D341Med (cell line): ENCODE measurements at places on chromosomes 12 and 14.

- DNase-seq = no peak
These were observed 582 bp downstream of the LRRIQ1 start for GRCh38 chr12:85036733-85037132.

GRCh38 chr12:6952863-6953441 is 1.8 kb downstream of the PTPN6 start:
- DNase-seq = no peak

GRCh38 chr12:2076196-2076570 is 23.4 kb downstream of the CACNA1C start:
- DNase-seq = no peak

GRCh38 chr12:123705935-123706334 is 6.2 kb upstream of the ATP6V0A2 start:
- no peak for DNase-seq

DNA sequence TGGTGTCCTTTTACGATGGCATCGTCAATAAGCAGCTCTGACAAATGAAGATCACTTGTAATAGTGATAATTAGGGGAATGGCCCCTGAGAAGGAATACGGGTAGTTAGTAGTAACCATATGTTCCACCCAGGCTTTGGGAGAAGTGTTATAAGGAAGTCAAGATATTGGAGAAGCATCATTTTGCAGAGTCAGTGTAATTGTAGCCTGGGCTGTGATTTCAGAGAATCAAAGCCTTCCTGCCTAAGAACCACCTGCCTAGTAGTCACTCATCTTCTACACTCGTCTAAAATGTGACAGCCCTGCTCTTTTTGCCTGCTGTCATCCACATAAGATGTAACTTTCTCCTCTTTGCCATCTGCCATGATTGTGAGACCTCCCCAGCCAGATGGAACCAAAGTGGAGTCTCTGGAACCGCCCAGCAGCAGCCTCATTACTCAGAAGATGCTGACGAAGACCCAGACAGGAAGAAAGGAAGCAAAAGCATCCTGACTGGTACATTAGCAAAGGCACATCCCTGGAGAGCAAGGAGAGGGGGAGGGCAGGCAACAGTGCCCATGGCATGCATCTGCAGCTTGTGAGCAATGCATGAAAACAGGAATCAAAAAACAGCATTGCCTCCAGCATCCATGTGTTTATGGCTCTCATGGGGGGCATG is 12.6 kb upstream of the EDDM3A start:
- no peak for DNase-seq

GRCh38 chr12:10214136-10214894 is 1.6 kb downstream of the GABARAPL1 start:
- no peak for DNase-seq

DNA sequence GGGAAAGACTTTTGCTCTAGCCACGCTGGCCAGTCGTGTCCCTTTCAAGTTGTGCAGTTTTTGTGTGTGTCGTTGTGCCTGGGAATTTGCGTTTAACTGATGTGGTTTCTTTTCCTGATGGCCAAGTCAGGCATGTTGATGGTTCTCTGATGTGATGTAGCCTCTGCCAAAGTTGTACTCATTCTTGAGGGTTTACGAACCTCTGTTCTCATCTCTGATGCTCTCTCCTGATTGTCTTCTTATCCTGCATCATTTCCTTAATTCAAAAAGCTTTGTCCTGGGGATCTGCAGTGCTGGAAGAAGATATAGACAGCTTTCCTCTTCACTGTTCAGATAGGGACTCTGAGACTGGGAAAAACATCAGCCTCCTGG is 25.4 kb downstream of the CD9 start:
- DNase-seq = no peak

DNA sequence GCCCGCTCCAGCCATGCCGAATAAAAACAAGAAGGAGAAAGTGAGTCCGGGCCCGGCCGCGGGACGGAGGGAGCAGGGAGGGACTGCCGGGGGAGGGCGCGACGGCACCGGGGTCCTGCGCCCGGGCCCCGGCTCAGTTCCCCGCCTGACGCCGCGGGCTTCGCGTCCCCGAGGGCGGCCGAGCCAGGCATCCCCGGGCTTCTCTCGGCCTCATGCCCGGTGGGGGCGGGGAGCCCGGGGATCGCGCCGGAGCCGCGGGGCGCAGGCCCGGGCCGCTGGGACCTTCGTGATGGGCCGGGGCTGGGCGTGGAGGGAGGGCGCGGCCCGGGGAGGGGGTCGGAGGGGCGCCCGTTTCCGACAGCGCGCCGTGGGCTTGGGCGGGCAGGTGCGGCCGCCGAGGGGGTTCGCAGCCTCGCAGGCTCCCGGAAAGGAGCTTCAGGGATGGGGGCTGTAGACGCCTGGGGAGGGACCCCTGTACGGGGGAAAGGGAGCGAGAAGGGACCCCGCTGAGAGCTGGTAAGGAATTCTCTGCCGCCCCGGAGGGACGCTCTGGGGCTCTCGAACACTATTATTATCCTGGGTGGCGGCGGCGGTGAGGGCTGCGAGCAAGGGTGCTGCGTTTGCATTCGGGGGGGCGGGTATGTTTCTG is 496 bp downstream of the PPP2R5C start:
- DNase-seq = peak; percentile 78

DNA sequence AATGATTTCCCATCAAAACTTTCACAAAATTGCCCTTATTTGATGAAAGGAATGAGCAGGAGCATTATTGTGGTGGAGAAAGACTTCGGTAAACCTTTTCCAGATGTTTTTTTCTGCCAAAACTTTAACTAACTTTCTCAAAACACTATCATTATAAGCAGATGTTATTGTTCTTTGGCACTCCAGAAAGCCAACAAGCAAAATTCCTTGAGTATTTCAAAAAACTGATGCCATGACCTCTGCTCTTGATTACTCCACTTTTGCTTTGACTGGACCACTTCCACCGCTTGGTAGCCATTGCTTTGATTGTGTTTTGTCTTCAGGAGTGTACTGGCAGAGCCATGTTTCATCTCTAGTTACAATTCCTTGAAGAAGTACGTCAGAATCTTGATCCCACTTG is 29.7 kb upstream of the RAB21 start:
- DNase-seq = no peak

DNA sequence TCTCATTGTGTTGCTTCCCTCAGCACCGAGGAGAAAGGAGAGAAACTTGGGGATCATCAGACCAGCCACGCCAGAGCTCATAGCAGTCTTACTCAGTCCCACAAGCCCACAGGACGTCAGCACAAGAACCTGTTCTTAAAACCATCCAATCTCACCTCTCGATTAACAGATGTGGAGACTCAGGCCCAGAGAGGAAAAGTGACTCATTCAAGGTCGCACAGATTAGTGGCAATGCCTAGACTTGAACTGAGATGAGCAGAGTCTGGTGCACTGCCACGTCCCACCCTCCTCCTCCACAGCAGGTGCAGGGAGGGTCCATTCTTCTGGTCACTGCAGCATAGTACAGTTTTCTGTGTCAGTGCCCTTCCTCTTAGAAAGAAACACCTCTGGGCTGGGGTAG is 154.9 kb upstream of the PZP start:
- DNase-seq = no peak

GRCh38 chr12:550473-551260 is 90.9 kb downstream of the B4GALNT3 start:
- no peak for DNase-seq

- DNase-seq = no peak
These were observed 9.1 kb downstream of the CEP170B start for GRCh38 chr14:104874110-104874531.

- DNase-seq = no peak
These were observed 304.3 kb upstream of the KITLG start for GRCh38 chr12:88884600-88884999.

DNA sequence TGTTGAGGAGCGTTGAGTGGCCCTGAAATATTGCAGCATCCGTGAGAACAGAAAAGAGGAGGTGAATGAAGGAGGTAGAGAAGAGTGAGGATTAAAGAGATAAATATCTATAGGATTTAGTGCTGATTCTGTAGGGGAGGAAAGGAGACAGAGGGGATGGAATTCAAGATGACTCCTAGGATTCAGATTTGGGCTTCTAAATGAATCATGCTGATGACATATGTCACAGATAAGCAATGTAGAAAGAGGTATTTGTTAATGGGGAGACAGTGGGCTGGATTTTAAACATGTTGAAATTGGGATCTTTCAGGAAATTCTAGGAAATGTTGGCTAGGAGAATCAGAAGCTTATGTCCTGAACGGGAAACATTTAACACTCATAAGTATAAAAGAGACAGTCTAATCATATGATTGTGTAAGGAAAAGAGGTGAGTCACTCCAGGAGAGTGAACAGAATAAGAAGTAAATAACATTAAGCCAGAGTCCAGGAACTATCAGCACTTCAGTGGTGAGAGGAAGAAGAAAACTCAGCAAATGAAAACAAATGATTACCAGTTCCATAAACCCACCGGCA is 58.1 kb upstream of the DIO2 start:
- DNase-seq = no peak

DNA sequence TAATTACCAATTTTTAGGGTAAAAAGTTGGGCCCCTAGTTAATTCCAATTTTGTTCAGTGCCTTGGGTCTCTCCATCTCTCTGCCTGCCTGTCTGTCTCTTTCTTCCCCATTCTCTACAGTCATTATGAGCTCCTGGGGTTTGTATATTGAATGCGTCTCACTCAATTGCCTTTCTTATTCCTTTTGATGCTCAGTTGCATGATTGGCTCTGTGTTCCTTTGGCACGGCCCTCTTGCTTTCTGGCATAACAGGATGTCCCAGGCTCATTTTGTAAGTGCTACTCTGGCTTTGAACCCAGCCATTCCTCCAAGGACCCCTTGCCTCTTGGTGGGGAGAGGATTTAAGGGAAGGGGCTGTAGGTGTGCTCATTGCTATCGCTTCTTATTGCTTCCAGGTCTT is 35.6 kb downstream of the ZNF664 start:
- no peak for DNase-seq

DNA sequence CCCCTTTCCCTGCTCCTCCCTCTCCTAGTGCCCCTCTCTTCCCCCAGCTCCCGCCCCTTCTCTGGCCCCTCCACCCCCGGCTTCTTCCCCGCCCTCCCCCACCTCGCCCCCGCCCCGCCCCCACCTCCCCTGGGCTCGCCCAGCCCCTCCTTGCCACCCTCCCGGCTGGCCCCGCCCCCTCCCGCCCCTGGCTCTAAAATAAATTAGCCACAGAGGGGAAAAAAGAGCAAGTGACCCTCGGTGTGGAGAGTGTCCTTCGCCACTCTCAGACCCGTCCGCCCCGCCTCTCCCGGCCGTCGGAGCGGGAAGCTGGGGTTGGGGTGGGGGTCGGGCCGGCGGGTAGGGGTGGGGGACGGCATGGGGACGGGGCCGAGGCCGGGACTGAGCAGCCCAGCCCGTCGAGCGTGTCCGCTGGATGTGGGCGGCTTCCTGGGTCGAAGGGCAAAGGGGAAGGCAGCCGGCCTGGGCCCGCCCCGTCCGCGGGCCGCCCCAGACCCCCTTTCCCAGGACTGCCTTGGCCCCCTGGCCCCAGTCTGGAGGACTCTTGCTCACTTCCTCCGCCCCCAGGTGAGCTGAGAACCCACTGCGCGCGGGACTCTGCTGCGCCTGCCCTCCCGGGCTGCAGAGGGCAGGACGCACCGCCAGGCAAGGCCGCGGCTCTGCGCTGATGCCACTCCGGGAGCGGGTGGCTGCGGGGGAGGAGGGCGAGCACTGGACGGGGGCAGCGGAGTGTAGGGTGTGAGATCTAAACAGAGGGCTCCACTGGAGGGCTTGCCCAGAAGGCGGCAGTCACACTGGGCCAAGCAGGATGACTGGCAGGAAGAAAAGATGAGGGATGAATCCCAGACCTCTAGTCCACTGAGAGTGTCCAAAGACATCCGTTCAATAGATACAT is 570 bp upstream of the FIGNL2 start:
- no peak for DNase-seq

DNA sequence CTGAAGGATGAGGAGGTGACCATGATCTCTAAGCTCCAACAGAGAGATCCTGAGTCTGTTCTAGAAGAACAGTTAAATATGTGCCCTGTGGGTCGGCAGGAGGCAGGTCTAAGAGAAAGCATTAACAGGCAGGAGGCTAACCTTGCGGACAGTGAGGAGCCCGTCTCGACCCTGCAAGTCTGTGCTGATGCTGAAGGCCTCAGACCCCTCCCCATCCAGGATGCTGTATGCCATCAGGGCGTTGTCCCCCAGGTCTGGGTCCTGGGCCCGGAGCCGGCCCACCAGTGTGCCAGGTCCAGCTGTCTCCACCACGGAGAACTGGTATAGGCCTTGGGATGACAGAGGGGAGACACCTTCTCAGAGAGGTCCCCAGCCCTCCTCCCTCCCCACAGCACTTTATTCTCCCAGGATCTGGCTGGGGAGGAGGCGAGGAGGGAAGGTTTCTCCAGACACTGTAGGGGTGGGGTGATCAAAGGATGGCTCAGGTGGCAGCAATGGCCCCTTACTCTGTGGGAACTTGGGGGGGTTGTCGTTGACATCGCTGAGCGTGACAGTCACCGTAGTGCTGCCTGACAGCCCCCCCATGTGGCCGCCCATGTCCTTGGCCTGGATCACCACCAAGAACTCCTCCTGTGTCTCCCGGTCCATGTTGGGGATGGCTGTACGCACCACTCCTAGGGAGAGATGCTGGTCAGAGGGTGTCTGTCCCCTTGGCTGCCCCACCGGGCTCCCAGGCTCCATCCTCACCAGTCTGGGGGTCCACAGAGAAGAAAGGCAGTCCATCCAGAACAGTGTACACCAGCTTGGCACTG is 3.1 kb downstream of the CDH24 start:
- peak; percentile 60 for DNase-seq

DNA sequence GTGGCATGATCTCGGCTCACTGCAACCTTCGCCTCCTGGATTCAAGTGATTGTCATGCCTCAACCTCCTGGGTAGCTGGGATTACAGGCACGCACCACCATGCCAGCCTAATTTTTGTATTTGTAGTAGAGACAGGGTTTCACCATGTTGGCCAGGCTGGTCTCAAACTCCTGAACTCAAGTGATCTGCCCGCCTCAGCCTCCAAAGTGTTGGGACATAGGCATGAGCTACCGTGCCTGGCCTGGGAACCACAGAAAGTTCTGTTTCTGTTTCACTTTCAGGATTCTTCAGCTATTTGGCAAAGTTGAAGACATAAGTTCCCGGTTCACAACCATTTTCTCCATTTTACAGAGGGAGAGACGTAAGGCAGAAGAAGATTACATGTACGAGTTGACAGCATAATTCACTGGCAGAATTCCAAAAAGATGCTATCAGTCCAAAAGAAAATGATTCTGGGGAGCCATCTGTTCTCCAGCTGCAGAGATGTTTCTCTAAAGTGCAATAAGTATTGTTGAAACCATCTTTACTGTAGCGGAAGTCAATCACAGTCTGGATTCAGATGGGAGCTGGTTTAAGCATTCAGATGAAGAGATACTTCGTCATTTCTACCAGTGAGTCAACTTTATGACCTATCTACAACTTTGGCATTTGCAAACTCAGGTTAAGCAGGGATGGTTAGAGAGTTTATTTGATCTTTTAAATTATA is 8.1 kb upstream of the RNF34 start:
- DNase-seq = no peak
